ENCODE measurements at places on chromosomes 5 and 9.

DNA sequence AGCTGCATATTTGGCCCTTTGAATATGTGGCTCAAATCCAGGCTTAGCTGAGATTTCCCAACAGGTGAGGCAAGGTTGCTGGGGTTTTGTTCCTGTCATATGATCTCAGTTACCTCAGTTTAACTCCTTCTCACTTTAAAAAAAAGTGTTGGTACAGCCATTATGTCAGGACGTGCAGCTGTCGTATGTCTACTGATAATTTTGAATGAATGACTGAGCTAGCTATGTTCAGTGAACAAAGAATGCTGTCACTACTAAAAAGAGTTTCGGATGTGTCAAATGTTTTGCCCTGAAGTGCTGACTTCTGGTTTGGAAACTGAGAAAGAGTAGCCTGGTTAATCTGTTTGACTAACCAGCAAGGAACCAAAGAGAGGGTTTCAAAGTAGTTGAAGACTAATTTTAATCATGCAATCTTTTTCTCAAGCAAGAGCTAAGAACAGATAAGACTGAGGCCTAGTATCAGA is 106.3 kb upstream of the NR3C1 start:
- DNase-seq, result no peak

- DNase-seq, result peak; percentile 2
Observed at GRCh38 chr5:75167345-75167744, 69.3 kb downstream of the ANKRD31 start.

DNA sequence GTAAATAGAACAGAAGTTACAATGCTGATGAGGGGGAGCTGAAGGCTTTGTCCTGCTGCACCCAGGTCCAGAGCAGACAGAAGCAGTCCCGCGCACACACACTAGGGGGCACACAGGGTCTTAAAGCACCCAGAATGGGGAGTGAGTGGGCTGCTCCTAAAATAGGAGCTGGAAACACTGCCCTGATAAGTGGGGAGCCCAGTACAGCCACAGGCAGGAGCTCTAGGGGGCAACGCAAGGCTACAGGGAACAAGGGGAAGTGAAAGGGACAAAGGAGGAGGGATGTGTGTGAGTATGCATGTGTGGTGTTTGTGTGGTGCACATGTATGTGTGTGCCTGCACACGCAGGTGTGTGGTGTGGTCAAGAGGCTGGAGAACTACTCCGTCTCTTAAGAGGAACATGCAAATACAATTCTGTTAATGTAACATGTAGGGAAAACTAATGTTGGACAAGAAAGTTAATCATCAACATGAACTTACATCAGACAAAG is 191.5 kb downstream of the ROR2 start:
- DNase-seq, result peak; percentile 50

- no peak for DNase-seq
Observed at GRCh38 chr9:85228111-85228855, 513.5 kb downstream of the AGTPBP1 start.

GRCh38 chr9:35908504-35909125 is 675 bp upstream of the SPAAR start:
- DNase-seq, result no peak

- no peak for DNase-seq
Observed at GRCh38 chr9:18890372-18890771, 142.6 kb downstream of the SAXO1 start.

- DNase-seq, result no peak
Observed at GRCh38 chr9:130212543-130213297, 40.5 kb downstream of the NCS1 start.

DNA sequence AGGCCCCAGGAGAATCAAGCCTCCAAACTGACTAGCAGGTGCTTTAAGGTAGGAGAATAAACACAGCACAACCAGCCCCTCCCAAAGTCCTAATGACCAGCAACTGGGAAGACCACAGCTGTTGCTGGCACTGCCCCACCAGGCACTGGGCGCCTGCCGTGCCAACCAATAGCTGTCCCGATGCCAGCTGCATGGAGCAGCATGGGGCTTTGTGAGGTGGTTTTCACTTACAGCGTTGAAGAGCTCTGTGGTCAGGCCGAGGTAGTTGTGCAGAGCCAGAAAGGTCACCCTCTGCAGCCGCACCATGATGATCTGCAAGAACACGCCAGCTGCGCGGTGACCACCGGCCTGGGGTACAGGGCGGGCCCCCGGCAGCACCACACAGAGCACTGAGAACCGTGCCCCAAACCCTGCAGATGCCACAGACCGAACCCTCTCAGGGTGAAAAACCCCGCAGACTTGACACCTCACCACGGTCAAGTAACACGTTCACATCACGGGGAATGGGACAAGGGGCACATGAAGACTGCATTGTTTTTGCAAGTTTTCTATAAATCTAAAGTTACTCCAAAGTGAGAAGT is 28.7 kb downstream of the PNPLA7 start:
- no peak for DNase-seq

- DNase-seq, result no peak
Observed at GRCh38 chr9:72476100-72476499, 45.3 kb upstream of the TMC1 start.

GRCh38 chr5:14156650-14157492 is 13.7 kb downstream of the TRIO start:
- peak; percentile 76 for DNase-seq

DNA sequence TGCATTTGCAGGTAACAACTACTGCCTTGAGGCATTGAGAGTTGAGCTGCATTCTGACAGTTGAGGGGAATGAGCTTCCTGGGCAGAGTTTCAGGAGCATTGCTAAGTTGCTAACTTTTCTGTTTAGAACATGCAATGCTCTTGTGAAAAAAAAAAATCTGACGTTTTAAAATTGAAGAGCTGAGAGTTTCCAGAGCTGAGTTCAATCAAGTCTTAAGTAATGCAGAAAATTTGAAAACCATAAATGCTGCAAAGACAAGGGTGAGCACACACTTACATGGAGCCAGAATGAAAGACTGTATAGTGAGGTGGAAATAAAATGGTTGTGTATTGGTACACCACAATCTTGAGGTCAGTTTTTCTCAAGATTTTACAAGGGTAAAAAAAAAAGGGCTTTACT is 166.0 kb downstream of the GABRB2 start:
- no peak for DNase-seq

DNA sequence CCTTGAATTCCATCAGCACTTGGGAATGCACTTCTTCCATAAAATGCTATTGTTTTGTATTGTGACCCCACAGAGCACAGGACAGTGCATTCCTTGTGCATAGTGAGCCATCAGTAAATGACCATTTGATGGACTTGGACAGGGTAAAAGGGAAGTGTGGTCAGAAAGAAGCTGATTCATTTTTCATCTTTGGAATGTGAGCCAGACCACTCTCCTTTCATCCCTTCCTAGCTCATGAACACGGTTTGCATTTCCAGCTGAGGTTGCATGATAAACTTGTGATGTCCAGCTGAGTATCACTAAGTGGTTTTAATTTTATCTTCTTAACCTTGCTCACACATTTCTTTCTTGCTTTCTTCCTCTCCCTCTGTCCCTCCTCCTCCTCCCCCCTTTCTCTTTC is 101.3 kb downstream of the NUDT12 start:
- DNase-seq, result no peak

DNA sequence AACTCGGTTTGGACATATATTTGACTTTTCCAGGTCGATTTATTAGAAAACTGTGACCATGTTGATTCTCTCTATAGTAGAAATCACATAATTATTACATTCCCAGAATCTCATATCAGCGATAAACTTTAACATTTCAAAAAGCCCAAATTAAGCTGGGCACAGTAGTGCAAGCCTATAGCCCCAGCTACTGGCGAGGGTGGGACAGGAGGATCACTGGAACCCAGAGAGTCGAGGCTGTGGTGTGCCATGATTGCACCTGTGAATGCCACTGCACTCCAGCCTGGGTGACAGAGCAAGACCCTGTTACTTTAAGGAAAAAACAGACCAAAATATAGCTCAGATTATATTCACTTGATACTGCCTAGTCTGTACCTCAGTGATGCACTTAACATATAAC is 128.9 kb downstream of the CPLANE1 start:
- no peak for DNase-seq

DNA sequence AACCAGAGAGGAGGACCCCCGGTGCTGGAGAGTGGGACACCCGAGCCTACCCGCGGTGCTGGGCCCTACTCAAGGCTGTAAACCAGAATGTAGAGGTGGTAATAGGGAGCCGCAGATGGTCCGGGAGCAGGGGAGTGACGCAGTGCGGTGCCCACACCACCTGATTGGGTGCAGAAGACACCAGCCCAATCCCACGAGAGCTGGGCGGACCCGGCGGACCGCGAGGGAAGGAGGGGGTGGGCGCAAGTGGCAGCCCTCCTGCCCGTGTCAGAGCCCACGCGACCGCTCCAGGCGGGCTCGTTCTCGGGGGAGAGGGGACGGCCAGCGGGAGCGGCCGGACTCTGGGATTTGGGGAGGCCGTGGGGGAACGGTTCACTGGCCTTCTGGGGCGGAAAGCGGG is 71.2 kb downstream of the C9orf50 start:
- no peak for DNase-seq

DNA sequence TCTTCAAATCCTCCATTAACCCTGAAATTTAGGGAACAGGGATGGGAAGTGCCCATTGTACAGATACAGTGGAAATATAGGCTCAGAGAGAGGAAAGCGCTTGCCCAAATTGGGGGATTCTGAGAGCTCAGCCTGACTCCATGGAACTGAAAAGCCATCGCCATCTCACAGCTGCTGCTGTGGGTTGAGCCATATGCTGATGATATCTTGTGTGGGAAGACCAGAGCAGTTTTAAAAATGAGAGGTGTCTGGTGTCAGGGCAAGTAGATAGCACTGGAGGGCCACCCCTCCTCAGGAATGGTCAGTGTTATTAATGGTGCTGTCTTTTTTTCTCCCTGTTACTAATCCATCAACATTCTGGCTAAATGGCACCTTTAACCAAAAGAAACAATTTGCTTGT is 50.9 kb upstream of the C5orf58 start:
- DNase-seq, result no peak

DNA sequence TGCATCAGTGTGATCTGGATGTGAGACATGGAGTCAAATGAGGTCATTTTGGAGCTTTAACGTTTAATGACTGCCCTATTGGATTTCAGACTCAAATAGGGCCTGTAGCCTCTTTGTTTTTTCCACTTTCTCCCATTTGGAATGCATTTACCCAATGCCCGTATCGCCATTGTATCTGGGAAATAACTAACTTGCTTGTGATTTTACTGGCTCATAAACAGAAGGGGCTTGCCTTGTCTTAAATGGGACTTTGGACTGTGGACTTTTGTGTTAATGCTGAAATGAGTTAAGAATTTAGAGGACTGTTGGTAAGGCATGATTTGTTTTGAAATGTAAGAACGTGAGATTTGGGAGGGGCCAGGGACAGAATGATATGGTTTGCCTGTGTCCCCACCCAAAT is 494.6 kb downstream of the CHSY3 start:
- DNase-seq, result no peak

- DNase-seq, result no peak
Observed at GRCh38 chr5:150486402-150487198, 21.3 kb upstream of the NDST1 start.

GRCh38 chr5:54651482-54652076 is 134.0 kb downstream of the SNX18 start:
- DNase-seq, result peak; percentile 11

- DNase-seq, result no peak
Observed at GRCh38 chr9:93673021-93673838, 96.8 kb downstream of the PHF2 start.

GRCh38 chr5:141250576-141250975 is 5.4 kb downstream of the PCDHB15 start:
- no peak for DNase-seq
